ENCODE measurements at places on chromosomes 7 and 10.

DNA sequence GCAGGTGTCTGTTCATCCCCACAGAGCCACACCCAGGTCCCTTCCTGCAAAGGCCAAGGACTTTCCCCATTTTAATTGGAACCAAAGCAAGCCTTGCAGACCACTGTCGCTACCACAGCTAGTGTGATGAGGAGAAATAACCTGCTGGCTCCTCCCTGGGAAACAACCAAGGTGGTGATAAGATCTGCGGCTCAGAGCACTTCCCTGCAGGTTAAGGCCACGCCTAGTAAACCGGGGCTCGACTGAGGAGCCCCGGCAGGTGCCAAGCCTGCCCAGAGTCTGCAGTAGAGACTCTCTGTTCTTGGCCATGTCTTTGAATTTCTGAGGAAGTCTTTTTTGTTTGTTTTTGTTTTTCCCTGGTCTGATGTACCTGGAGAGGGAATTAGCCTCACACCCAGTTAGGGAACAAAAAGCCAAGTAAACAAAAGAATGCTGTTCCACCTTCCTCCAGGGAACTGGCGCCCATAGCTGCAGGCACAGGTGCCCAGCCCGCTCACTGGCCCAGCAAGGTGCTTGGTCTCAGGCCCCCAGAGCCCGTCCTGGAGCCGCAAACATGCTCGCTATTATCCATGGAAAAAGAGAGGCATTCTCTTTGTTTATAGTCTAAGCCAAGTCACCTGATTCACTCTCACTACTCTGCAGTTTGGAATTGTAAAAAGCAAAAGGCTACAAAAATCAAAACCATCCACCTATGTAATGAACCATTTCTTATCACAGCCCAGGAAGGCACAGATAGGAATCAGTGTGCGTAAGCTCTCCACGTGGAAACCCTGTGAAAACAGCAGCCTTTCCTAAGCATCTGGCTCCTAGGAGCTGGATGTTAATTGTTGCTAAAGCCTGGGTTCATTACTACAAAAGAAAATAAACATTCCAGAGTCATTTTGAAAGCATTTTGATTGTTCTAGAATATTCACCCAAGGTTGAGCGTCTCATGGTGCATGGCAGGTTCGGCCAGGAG is 2.7 kb downstream of the GPR146 start:
- DNase-seq, result no peak

DNA sequence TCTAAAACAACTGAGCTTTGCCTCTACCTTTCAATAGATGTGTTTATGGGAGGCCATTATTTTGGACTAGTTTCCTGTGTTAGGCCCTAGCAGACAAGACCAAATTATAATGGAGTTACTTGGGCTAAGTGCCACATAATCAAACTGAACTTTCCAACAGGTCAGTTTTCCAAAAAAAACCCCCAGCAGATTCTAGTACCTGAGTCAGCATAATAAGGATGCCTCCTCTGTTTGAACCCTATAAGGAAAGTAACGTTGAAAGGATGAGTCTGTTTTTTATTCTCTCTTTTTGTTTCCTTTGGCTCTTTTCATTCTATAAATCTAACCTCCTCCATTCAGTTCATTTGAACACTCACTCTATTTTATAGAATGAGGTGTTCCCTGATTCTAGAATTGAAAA is 148.1 kb upstream of the FAM3C start:
- no peak for DNase-seq

- peak; percentile 19 for DNase-seq
Observed at GRCh38 chr10:4687397-4687796, 138.6 kb upstream of the AKR1E2 start.

DNA sequence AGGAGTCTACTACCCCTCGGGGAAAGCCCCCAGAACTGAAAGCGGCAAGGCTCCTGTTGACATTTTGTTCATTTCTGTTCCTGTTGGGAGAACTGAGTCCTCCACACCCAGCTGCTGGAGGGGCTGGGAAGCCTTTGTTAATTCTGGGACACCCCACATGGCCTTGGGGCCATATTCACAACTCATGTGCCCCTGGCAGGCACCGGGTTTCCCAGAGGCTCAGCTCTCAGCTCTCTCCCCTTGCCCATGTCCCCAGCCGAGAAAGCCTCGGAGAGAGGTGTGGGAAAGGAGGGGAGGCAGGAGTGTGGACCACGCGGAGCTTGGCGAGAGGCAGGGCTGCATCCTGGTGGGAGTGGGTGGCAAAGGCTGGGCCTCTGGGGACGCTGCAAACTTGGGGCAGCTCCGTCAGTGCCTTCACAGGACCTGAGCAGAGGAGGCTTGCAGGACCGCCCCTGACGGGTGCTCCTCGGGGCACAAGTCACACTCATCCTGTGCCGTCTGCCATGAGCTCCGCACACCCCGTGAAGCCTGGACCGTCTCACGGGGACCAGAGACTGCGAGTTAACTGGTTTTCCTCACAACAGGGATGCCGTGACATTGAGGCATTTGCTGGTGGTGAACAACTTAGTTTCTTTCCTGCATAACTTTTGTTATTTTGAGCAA is 140.9 kb downstream of the DNAJB6 start:
- no peak for DNase-seq

- DNase-seq, result no peak
Observed at GRCh38 chr7:1928645-1929348, 258.7 kb downstream of the ELFN1 start.

DNA sequence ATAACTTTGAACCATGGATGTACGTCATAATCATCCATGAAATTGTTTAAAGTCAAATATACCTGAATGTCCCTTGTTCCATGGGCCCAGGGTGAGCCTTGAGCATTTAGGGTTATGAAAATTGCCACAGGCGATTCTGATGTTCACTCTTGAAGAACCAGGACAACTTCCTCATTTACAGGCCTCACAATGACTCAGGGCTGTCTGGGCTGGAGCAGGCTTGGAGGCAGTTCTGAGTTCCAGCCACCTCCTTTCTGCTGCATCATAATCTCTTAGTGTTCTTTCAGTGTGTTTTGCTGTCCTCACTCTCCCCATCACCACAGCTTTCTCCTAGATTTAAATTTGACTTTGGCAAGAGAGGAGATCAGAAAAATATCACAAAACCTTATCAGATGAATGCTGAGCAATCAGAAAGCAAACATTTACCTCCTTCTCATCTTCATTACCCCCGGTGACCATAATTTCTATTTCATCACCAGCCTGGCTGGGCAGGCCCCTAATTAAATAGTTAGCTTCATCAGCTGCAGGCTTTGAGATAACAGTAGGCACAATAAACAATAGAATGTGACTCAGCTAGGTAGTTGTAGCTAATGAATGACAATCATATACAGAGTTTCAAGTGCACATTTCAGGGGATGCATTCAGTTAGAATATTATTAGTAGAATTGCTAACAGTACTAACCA is 571.0 kb downstream of the SH2D4B start:
- DNase-seq, result no peak

GRCh38 chr7:128948312-128948973 is 10.7 kb downstream of the IRF5 start:
- no peak for DNase-seq

- DNase-seq, result no peak
Observed at GRCh38 chr10:91201213-91201996, 19.1 kb upstream of the PCGF5 start.

DNA sequence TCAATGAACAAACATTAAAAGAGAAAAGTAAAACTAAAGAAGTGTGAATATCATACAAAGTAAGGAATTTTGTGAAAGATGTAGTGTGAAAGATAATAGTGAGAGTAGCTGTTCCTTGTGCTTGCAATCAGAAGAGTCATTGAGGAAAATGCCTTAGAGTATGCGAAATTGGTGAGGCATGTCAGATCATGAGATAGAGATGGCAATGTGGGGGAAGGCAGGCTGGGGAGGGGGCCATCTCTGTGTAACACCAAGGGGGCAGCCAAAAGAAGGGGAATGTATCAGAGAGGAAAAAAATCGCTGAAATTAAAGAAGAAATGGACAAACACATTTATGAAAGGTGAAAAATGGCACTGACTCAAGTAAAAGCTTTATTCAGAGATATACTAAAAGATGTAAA is 19.6 kb upstream of the PRKAR2B start:
- DNase-seq, result no peak

GRCh38 chr10:127910464-127910770 is 3.5 kb downstream of the PTPRE start:
- no peak for DNase-seq

DNA sequence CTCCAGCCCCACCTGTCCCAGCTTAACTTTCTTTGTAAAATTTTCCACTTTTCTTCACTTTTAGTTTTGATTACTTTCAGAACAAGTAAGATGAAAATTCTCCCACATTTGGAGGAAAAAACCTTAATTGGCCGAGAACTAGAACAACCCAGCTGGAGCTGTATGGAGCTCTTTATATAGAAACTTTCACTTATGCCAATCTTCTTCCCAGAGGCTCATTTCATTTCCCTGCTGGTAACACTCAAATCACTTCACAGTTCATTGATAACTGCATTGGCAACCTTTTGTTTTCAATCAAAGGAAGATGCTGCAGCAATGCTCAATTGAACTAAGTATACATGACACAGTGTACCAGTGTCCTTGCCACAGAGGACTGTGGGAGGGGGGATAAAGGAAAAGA is 176.2 kb upstream of the NOBOX start:
- no peak for DNase-seq

DNA sequence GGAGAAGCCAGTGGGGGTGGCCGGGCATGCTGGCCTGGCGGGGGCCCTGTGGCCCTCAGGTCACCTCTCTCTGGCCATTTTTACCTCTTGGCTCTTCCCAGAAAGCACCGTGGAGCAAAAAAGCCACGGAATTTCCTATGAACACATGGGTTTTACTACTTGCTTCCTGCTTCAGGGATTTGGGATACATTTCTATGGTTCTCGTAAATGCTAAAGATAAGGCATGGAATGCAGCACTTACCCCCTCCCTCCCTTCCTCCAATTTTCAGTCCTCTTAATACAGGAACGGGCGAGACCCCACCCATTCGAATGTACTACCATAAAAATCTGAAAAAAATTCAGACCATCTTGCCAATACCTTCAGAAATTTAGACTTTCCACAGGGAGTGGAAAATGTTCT is 279.7 kb downstream of the ARHGAP12 start:
- no peak for DNase-seq

- no peak for DNase-seq
Observed at GRCh38 chr7:233249-234035, 41.1 kb downstream of the FAM20C start.

DNA sequence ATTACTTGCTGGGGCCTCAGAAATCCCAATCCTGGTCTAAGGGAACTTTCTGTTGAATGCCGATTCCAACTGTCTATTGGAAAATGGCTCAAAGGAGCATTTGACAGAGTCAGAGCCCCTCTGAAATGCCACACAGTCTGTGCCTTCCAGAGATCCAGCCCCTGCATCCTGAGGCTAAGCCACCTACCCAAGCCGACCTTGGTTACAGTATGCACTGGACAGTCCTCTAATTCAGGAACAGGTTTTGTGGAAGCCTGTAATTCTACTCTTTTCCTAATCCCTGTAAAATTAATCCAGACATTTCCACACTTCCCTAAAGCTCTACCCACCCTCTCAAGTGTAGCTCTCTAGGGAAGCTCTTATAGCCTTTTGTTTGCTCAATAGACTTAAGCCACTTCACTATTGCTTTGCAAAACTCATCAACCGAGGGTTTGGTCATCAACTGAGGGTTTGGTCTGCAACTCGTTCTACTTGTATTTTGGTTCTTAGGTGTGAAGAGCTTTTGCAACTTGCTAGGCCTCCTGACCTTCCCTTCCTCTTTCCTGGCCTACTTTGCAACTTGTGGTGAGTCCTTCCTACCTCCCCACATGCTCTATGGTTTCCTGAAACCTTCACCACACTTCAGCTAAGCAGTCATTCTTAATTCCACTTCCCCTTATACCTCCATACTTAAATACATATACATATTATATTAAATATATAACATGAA is 364.8 kb downstream of the SFMBT2 start:
- DNase-seq, result no peak

- no peak for DNase-seq
Observed at GRCh38 chr10:126913316-126913715, 8.1 kb downstream of the DOCK1 start.

DNA sequence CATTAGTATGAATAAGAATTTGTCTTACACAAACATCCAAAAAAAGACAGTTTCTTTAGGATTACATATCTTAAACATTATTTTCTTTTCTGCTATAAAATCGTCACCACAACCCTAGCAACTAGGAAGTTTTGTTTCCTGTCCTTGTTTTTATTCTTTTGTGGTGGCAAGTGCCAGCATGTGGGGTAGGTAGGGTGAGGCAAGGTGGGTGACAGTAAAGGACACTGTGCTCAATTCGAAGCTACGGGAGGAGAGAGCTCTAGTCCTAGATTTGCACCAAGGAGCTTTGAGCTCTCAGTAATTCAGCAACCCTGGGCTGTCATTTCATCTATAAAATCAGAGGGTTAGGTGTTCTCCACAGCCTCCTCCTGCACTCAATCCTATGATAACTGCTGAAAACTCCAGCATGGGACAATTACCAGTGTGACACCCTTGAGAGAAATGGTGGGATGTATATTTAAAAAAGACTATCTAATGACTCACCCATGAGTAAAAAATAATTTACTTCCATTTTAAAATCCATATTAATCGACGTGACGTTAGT is 187.1 kb downstream of the FAM107B start:
- DNase-seq, result no peak

GRCh38 chr7:156001496-156002260 is 189.4 kb upstream of the SHH start:
- DNase-seq, result no peak
